ENCODE measurements at places on chromosomes 5 and 9.

- no peak for DNase-seq
Observed at GRCh38 chr9:95044731-95045508, 272.6 kb downstream of the FANCC start.

- no peak for DNase-seq
Observed at GRCh38 chr9:33180526-33181184, 13.5 kb upstream of the B4GALT1 start.

DNA sequence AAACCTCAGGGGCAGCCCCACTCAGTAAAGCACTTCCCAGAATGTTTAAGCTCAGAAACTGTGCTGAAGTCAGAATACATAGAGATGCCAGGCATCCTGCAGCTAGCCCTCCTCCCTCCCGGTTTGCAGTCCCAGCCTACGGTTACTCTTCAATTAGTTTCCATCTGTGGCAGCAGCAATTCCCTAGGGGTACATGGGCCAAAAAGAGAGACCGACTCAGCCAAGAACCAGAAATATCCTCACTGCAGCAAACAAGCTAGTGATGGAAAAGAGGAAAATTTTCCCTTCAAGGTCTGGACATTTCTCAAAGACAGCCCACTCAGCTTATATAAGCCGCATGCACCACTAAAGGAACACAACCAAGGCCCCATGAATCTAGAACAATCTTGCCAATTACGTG is 89.1 kb upstream of the PPP2R2B start:
- no peak for DNase-seq

DNA sequence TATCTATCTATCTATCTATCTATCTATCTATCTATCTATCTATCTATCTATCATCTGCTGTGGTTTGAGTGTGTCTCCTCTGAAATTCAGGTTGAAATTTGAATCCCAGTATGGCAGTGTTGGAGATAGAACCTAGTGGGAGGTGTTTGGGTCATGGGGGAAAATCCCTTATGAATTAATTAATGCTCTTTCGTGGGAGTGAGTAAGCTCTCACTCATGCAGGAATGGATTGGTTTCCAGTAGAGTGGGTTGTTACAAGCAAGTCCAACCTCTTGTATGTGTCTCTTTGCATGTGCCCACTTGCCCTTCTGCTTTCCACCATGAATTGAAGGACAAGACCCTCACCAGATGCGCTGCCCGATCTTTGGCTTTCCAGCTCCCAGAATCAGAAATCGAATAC is 113.0 kb downstream of the ANXA1 start:
- no peak for DNase-seq

GRCh38 chr5:64634997-64635686 is 55.2 kb upstream of the SHISAL2B start:
- no peak for DNase-seq

DNA sequence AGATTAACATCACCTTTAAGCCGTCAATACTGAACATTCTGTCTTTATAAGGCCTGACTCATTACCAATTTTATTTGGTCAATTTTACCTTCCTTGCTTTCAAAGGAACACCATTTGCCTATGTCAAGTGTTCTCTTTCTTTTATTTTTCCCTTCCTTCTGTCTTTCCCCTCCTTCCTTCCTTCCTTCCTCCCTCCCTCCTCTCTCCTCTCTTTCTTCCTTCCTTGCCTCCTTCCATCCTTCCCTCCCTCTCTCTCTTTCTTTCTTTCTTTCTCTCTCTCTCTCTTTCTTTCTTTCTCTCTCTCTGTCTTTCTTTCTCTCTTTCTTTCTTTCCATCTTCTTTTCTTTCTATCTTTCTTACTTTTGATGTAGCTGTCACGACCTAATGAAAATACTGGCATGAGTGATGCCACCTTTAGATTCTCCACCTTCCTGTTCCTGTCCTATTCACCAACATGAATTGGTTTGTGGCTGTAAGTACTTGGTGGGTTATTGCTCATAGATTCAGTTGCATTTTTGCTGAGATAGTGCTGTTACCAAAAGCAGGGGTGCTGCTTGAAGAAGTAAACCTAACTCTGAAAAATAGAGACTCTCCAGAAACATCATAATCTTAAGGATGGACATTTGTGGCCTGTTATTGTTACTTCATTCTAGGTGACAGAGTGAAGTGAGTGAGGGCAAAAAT is 33.8 kb downstream of the DOCK8 start:
- no peak for DNase-seq

DNA sequence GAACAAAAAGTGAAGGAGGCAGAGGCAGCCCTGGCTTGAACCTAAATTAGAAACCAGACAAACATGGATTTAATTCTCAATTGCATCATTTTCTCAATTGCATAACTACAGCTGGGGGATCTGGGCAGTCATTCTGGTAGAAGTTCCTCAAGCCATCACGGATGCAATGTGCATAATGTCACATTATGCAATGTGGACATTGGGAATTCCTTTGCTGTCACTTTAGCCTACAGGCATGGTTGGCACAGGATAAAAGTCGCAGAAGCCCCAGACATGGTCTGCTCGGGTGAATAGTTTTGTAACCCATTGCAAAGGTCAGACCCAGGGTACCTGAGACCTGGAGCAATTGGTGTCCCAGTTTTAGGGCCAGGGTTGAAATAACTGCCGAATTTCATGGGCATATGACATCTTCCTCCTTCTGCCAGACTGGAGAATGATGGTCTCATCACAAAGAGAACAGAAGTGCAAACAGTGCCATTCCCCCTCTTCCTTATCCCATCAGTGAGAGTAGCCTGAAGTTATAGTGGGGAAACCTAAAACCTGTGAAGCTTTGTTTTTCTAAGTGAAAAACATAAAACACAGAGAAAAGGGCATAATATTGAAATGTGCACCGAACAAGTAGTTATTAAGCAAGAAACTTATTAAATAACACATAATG is 290.8 kb downstream of the MSX2 start:
- DNase-seq: no peak

- no peak for DNase-seq
Observed at GRCh38 chr9:92253656-92254055, 39.8 kb downstream of the IARS1 start.

- no peak for DNase-seq
Observed at GRCh38 chr5:169627551-169627950, 9.5 kb upstream of the DOCK2 start.

GRCh38 chr5:172444626-172445365 is 9.5 kb downstream of the SH3PXD2B start:
- no peak for DNase-seq

DNA sequence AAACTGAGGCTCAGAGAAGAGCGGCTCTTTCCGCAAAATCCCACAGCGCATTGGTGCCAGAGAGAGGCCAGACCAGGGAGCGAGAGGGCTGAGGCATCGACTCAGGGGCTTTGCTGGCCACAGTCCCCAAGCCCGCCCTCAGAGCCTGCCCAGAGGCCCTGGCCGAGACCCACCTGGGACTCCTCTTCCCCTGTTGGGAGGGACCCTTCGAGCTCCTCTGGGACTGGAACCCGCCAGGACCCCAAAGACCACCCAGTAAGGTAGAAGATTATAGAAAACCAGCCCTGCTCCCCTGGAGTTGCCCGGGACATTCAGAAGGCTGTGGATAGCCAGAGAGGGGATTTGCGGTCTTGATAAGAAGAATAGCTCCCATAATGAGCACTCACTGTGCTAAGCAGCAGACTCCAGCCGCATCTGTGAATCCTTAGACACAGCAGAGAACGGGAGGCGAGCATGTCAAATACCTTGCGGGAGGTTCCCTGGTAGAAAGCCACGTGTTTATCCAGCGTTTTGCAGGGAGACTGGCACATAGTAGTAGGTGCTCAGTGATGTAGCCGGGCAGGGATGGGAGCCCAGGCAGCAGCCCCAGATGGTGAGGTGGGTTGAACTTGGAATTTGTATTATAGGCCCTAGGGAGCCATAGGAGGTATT is 651 bp upstream of the AK1 start:
- DNase-seq: no peak

DNA sequence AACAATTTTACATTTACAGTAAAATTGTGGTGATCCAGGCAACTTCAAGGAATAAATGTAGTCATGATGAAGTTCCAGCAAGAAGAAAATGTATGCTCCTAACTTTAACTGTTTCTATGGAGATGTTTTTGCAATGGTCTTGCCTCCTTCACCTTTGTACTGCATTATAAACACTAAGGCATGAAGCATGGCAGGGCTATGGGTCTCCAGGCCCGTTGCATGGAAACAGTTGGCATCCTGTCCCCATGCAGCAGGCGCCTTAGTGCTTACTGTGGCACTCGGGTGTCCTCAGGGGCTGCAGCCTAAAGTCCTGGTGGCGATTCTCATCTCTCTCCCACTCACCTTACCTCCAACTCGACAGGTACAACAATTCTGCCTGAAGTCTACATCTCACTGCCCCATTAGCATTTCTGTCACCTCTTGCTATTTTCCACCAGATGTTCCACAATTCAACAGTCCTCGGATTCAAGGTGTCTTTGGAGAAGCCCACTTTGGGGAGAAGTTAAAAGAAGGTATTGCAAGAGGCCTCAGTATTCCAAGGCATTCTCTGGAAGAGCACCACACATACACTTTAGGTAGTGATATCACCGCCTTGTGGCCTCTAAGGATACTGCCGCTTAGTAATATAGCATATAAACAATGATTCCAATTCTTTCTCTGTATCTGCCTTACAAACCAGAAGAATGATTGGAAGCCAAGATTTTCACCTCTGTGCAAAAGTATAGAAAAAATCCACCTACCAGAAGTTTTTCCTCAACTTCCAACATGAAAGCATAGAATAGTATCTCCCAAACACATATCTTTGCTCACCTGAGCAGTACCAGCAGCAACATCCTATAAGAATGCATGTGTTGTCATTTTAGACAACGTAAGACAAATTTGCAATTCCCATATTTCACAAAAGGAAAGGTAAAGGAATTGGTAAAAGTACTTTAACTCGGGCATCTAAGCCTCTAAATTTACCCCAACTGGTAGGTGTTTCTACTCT is 5.1 kb downstream of the LIFR start:
- no peak for DNase-seq

DNA sequence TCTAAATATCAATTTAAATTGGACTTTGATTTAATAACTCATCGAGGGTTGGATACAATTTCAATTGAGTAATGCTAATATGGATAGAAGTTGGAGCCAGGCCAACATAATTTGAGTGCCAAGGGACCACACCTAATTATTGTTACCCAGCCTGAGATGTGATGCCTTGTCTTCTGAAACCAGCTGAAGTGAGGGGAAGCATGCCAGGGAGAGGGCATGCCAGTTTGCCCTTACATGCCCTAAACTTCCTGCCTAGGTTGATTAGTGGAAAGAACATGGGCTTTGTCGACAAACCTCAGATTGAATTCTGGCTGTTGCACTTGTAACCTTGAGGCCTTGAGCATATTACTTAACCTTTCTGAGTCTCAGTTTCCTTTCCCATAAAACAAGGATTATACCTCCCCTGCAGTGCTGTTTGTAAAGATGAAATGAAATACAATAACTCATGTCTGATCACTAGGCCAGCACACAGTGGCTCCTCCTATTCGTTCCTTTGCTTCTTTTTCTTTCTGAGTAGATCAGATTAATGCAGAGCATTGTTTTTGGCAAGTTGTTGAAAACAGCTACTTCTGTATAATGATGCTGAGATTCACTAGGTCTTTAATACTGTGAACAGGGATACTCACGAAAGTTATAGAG is 412.8 kb downstream of the TLE4 start:
- no peak for DNase-seq

DNA sequence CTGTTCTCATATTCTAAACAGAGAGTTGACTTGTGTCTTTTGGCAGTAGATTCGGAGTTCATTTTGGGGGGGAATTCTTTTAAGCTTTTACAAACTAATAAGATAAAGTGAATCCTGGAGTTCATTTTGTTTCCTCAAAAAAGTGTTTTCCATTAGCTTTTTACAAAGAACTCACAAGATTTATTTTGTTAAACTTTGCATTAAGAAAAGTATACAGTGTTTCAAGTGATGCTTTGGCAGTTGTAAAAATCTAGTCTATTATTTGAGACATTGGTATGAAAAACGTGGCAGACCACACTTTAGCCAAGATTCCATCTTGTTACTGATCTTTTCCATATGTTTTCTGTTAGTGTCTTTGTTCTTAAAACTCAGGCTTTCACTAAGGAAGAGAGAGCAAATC is 1.2 kb upstream of the OMD start:
- no peak for DNase-seq

DNA sequence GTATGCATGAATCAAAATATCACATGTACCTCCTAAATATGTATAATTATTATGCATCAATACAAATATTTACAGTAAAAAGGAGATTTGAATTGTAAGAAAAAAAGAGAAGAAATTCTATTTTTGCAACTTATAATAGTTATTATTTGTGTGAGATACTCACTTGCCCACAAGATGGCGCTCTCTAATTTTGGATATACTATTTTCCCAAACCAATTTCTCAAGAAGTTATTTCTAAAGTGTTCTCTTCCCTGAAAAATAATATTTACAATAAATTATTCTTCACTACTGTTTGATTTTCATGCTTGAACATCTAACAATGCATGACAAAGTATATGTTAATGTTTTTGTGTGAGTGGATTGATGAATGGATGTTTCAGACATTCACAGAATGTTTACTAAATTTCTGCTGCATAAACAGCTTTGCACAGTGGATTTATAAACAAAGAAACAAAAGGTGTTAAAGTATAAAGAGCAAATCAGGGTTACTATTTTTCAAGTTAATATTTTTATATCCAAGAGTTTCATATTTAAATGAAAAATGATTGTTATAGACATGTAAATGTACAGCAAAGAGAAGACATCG is 503.4 kb downstream of the PDE4D start:
- DNase-seq: no peak

DNA sequence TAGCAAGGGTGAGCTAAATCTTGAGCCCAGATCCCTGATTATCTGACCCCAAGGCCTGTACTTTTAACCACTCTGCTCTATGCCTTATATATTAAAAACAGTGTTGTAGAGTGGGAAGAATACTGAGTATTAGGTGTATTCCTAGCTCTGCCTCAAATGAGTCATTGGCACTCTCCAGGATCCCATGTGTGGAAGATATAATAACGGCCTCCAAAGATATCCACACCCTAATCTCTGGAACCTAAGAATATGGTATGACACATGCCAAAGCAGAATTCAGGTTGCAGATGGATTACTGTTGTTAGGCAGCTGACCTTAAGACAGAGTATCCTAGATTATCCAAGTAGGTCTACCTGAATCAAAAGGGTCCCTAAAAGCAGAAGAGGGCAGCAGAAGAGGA is 110.8 kb downstream of the ADRB2 start:
- no peak for DNase-seq

- peak; percentile 22 for DNase-seq
Observed at GRCh38 chr9:114718801-114719221, 36.8 kb upstream of the TEX48 start.

DNA sequence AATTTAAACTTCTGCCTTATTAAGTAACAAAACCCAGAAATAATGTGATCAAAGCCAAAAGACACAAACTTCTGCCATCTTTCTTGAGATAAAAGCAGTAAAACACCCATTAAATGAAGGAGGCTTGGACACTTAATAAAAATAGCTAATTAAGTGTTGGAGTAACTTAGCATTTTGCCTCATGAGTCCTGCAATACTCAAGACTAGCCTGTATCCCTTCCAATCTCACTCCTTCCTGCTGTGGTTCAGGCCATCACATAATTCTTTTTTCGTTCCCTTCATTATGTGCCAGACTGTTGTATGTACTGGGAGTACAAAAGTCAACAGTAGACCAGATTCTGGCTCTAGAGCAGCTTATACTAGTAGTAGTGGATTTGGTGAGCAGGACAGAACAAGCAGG is 250.2 kb downstream of the NFIB start:
- no peak for DNase-seq
